ENCODE measurements at places on chromosomes 2 and 18. TPM values are rescaled to one million over a fixed set of nuclear protein-coding genes. Genes with fewer than 3 reads are reported as not detected.

- no peak for DNase-seq
Observed at GRCh38 chr2:28979576-28980366, 1.3 kb upstream of the TOGARAM2 start.

DNA sequence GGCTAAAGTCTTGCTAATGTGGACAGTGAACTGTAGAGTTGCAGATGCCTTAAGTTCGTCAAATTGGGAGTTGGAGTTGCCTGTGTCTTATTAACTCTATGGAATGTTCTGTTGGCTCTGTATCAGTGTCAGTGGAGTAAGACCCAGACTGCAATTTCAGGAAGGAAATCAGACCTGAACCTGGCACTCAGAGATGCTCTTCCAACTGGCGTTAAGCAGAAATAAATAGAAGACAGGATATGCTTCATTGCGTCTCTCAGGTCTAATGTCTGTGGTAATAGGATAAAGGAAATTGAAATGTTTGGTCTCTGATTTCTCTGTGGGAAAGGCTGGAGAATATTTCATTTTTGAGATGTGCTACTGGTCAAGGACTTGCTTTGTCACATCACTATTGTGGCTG is 846.7 kb upstream of the ID2 start:
- no peak for DNase-seq

Gene ICOS
- not detected for total RNA-seq

Gene RUFY4
- total RNA-seq, result not detected

Data from cardiac septum (tissue), 1 donor.